Small intestine (tissue), 16 donors: ENCODE measurements at places on chromosomes 3 and 15. TPM values are rescaled to one million over a fixed set of nuclear protein-coding genes. Genes with fewer than 3 reads are reported as not detected.

CCR3 gene
- polyA plus RNA-seq: not detected

HPS3 gene
- polyA plus RNA-seq: 9.5 TPM

CKMT1A gene
- 115 TPM for polyA plus RNA-seq

NME9 gene
- polyA plus RNA-seq: 0.84 TPM

GFM1 gene
- polyA plus RNA-seq: 37.5 TPM

NGRN gene
- polyA plus RNA-seq: 43.2 TPM

STAC gene
- polyA plus RNA-seq: 1.1 TPM

IMPG2 gene
- not detected for polyA plus RNA-seq

NMNAT3 gene
- 9.9 TPM for polyA plus RNA-seq

KNG1 gene
- polyA plus RNA-seq: not detected

ACAN gene
- polyA plus RNA-seq: not detected

AAGAB gene
- polyA plus RNA-seq: 27.1 TPM
